ENCODE measurements at places on chromosomes 3 and 15.

- DNase-seq = no peak
Observed at GRCh38 chr3:106946866-106947265, 430.4 kb upstream of the CCDC54 start.

- peak; percentile 84 for DNase-seq
Observed at GRCh38 chr3:30012941-30013543, 593.4 kb upstream of the TGFBR2 start.

- no peak for DNase-seq
Observed at GRCh38 chr3:123841476-123842238, 42.5 kb downstream of the MYLK start.

GRCh38 chr3:147507638-147508286 lies 98.6 kb downstream of the ZIC1 start:
- DNase-seq = no peak

Data from NCI-H526 (cell line).